ENCODE measurements at places on chromosomes 4 and X.

DNA sequence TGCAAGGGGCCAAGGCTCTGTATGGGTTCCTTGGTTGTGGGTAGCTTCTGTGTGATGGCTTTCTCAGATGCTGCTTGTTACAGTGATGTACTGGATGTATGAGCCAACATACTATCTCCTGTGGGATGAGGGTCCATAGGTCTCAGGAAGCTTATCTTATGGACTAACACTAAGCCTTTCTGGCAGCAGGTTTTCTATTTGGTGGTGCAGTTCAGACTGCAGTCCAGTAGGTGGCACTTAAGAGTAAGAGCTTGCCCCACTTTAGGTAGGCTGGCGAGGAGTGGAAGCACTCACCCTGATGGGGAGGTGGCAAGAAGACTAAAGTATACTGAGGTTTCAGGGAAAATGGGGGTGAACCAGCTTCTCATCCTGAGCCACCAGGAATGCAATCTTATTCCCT is 306.7 kb upstream of the MAOA start:
- DNase-seq = no peak

DNA sequence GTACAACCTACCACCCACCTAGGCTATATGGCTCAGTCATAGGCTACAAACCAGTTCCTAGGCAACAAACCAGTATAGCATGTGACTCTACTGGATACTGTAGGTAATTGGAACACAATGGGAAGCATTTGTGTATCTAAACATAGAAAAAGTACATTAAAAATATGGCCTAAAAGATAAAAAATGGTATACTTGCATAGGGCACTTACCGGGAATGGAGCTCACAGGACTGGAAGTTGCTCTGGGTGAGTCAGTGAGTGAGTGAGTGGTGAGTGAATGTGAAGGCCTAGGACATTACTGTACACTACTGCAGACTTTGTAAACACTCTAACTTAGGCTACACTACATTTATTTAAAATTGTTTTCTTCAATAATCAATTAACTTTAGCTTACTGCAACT is 139.2 kb upstream of the RBPJ start:
- DNase-seq = no peak

DNA sequence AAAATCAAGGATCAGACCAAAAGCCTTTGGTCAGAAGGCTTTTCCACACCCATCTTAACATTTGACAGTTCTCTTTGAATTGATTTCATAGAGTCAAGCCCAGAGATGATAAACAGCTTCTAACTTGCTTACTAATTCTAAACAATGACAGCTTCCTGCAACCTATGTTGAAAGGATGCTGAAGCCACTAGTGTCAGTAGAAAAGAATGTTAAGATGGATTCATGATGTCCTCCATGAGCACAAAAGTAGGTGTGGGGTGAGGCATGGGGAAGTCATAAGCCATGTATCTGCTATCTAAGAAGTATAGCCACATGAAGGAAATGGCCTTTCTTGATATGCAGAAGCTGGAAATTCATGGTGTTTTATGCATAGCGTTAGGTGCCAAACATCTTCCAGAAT is 269.3 kb downstream of the DHX15 start:
- DNase-seq = no peak

GRCh38 chr4:107283587-107284559 is 247.8 kb upstream of the DKK2 start:
- peak; percentile 97 for DNase-seq

GRCh38 chrX:12137951-12138360 is 317 bp upstream of the FRMPD4 start:
- no peak for DNase-seq

- no peak for DNase-seq
These were observed at the start of gene MID1 for GRCh38 chrX:10620121-10620699. Gene MID1, minus strand, starts transcription at chrX:10620585. Its CDS starts 53,038 bp downstream, at chrX:10567547.

GRCh38 chr4:75180790-75181776 is 248.2 kb downstream of the PARM1 start:
- no peak for DNase-seq

DNA sequence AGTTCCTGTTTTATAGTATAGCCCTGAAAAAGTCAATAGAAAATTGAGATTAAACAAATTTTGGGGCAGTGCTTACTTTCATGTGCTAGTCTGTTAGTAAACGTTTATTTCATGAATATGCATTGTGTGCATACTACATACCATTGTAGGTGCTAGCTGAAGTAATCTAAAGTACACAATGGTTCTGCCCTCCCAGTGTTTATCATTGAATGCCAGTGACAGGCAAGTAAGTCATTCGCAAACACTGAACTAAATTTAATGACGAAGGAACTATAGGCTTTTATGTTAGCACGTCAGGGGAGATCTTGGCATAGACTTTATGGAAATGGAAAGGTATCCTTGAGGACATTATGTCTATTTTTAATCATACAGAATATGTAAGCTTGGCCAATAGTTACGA is 426.9 kb upstream of the EPHA5 start:
- DNase-seq = no peak

GRCh38 chr4:105060628-105061027 is 86.0 kb upstream of the TET2 start:
- no peak for DNase-seq

GRCh38 chrX:34716302-34716701 is 59.2 kb upstream of the TMEM47 start:
- DNase-seq = no peak

- DNase-seq = no peak
These were observed 5.8 kb downstream of the TIFA start for GRCh38 chr4:112279882-112280315.

DNA sequence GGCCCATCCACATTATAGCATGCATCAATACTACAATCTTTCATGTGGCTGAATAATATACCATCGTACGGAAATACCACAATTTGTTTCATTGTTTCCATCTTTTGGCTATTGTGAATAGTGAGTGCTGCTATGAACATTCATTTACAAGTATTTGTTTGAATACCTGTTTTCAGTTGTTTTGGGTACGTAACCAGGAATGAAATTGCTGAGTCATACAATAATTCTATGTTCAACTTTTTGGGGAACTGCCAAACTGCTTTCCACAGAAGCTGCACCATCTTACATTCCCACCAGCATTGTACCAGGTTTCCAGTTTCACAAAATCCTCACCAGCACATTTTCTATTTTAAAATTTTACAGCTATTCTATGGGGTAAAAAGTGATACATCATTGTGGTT is 28.5 kb upstream of the MANBA start:
- peak; percentile 58 for DNase-seq

GRCh38 chrX:72306851-72307645 is 1.3 kb upstream of the CITED1 start:
- DNase-seq = no peak

Data from HFF-Myc (cell line).